Esophagus mucosa (tissue), 1 donor: ENCODE measurements at places on chromosomes 4 and X. TPM values are rescaled to one million over a fixed set of nuclear protein-coding genes. Genes with fewer than 3 reads are reported as not detected.
A peak's percentile ranks its signal among the peaks of the same experiment; 100 is the strongest.

- no peak for ATAC-seq
Observed at GRCh38 chr4:26503844-26504243, 13.6 kb upstream of the CCKAR start.

DNA sequence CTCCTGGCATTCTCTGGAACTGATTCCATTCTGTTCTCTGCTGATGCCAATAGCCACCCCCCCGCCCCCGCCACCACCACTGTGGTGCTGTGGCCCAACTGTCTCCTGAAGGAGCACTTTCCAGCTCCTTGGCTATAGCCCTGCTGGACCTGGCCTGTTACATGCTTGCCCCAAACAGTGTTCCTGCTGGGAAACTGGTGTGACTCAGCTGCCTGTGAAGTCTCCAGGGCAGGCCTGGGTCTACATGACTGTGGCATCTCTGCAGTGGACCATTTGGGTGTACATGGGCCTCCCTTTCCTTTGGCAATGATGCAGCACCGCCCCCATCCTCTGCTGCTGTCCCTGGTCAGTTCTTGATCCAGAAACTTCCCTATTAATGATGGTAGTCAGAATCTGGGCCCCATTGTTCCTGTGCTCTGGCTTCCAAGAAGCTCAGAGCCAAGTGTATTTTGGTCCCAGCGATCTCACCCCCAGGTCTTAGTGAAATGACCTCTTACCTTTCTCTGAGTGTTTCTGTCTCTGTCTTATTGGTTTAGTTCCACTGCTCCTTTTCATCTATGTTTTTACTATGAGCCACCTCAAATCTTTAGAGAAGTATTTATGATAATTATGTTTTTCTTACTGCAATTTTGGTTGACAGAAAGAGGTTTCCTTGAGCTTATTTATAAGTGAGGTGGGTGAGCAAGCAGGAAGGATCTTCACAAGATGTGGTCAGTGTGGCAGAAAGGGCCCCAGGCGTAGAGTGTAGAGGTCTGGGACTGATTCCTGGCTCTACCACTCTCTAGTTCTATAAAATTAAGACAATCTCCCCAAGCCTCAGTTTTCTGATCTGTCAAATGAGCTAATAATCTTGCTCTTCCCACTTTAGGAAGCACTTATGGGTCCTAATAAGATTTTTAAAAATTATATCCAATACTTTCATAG is 210.7 kb upstream of the EOLA2 start:
- no peak for ATAC-seq

DNA sequence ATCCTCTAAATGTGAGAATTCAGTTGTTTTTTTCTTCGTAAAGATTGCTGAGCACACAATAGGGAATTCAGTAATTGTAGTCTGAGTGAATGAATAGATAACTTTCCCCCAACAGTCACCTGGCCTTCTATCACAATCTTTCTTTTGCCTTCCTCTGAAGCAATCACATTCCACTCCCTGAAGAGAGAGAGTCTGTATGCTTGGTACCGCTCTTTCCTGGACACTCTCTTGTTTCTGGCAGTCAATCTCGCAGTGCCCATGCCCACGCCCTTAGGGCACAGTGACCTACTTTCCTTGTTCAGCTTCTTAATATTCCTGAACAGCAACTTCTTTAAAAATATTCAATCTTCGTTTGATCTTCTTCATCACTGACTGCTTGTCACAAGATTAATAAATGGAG is 255.9 kb downstream of the ADAMTS3 start:
- peak; percentile 37 for ATAC-seq

- ATAC-seq: peak; percentile 83
Observed at GRCh38 chr4:74794382-74795010, at the start of gene BTC. TSS of gene BTC (minus strand) at chr4:74794523. CDS start at chr4:74794325, 198 bp downstream.

DNA sequence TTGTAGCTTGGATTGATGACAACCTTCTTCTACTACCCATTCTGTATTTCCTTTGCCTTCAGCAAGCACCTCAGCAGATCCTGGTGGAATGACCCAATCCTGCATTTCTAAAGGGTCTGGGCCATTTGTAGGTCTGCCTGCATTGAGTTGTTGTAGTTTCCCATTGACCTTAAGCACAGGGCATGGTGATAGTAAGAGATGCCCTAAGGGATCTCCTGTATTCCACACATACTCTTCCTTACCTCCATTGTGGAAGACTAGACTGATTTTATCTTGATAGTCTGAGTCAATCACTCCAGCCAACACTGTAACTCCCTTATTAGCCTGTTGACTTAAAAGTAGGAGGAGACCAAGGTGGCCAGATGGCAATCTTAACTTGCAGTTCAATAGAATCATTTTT is 184.5 kb downstream of the GRIA2 start:
- no peak for ATAC-seq

DNA sequence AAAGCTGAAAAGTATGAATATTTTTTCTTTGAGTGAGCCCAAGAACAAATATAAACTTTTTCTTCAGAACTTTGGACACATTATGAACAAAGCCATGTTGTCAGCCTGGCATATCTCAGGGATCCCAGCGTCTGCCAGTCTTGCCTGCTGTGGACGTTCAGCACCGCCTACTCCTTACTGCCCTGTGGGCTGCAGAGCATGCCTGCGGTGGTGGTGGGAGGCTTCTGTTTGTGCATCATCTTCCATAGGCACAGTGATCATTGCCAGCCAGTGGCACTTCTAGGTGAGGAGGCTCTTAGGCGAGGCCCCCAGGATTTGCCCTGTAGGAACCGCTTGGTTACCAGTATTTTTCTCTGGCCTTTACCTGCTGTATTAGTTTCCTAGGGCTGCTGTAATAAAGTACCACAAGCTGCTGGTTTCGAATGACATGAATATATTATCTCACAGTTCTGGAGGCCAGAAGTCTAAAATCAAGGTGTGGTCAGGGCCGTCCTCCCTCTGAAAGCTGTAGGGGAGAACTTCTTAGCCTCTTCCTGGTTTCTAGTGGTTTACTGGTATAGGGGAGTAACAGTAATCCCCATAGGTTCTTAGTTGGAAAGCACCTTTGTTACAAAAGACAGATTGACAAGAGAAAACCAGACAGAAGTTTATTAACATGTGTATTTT is 15.4 kb downstream of the ANXA3 start:
- ATAC-seq: no peak

- no peak for ATAC-seq
Observed at GRCh38 chrX:69149466-69150280, 15.6 kb downstream of the PJA1 start.

DNA sequence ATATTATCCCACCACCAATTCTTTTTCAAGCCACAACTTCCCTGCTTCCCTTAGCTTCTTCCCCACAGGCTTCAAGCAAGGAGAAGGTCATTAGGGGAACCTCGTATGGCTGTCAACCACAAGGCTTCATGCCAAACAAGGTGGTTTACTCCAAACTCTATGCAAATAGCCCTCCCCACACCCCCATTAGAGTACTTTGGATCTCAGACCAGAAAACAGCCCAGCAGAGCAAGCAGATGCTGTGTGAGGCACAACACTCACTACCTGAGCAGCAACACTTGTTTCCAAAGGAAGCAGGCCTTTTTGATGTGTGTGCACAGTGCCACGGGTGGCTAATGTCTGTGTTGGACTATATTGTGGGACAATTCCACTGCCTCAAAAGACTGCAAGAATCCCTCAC is 189.0 kb downstream of the AR start:
- no peak for ATAC-seq

DNA sequence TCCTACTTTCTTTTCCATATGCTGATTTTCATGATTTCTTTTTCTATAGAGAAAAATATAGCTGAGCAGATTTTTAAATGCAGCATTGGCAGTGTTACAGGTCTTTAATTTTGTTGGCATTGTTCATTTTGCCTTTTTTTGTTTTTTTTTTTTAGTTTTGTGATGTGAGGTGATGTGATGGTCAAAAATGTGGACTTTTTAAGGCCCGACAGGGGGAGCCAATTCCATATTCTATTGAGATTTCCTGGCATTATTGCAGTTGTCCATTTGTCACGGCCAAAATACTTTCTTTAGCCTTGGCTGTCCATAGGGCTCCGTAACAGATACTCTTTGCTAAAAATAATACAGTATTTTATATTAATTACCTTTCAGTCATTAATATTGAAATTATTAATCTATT is 47.8 kb downstream of the SLIT2 start:
- no peak for ATAC-seq

The USP51 gene
- total RNA-seq: 0.40 TPM

The FGA gene
- 0.64 TPM for total RNA-seq

The C4orf51 gene
- total RNA-seq: not detected

The KIAA1210 gene
- total RNA-seq: not detected
